Mesothelial cell of epicardium (in vitro differentiated cells): ENCODE measurements at places on chromosomes 7 and 10.
A peak's percentile ranks its signal among the peaks of the same experiment; 100 is the strongest.

- H3K27ac ChIP-seq: no peak overlapping the region
- no peaks in the 10 kb centered on the region for H3K27me3 ChIP-seq
- no peaks in the 10 kb centered on the region for H3K36me3 ChIP-seq
- H3K4me3 ChIP-seq: no peak overlapping the region
- peaks cover 8% of the 10 kb centered on the region for H3K4me1 ChIP-seq
- DNase-seq: no peak
Observed at GRCh38 chr7:121558288-121558687, 162.2 kb upstream of the FAM3C start.

DNA sequence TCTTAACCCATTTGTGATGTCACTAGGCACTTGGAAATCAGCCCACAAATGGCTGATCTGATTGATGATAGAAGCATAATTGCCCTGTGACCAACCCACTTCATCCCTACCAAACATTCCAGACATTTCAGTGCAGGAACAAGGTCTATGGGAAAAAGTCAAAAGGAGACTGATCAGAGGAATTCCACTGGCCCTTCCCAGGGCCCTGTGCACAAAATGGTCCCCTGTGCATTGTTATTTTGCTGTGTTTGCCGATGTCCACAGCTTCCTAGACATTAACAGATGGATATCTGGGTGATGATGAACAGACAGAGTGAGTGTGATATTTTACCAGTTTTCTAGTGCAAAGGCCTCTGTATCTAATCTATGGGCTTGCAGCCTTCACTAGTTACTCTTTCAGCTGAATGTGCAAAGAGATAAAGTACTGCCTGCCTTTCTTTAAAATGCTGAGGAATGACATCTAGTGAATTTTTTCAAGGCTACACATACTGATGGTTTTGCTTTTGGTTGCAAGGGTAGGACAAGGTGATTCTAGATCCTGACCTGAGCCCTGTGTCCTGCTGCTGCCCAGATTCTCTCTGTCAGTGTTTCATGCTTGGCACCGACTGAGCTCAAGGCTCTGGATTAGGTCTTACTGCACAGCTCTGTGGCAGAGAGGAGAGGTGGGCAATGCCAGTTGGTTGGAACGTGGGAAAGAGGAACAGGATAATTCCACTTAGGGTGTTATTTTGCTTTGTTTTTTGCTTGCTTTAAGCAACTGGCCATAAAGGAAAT is 55.4 kb downstream of the CALD1 start:
- no peak for DNase-seq
- H3K4me3 ChIP-seq: no peak overlapping the region
- H3K27ac ChIP-seq: peak overlapping the region; percentile 90
- H3K27me3 ChIP-seq: no peaks in the 10 kb centered on the region
- H3K36me3 ChIP-seq: peaks cover 6% of the 10 kb centered on the region
- peaks cover 22% of the 10 kb centered on the region for H3K4me1 ChIP-seq

GRCh38 chr7:44887293-44887692 is 2.0 kb upstream of the PURB start:
- no peak overlapping the region for H3K27ac ChIP-seq
- no peak overlapping the region for H3K4me3 ChIP-seq
- H3K27me3 ChIP-seq: peaks cover 2% of the 10 kb centered on the region
- H3K36me3 ChIP-seq: peaks cover 3% of the 10 kb centered on the region

- H3K27me3 ChIP-seq: no peaks in the 10 kb centered on the region
- H3K36me3 ChIP-seq: peaks cover 6% of the 10 kb centered on the region
- H3K27ac ChIP-seq: no peak overlapping the region
- no peak overlapping the region for H3K4me3 ChIP-seq
- H3K4me1 ChIP-seq: peaks cover 6% of the 10 kb centered on the region
Observed at GRCh38 chr7:26525398-26526264, 234.0 kb downstream of the SNX10 start.

- H3K27ac ChIP-seq: peak overlapping the region; percentile 81
- no peak for DNase-seq
- no peaks in the 10 kb centered on the region for H3K36me3 ChIP-seq
- no peaks in the 10 kb centered on the region for H3K27me3 ChIP-seq
- H3K4me3 ChIP-seq: no peak overlapping the region
Observed at GRCh38 chr7:36208997-36209813, 56.2 kb downstream of the EEPD1 start.

DNA sequence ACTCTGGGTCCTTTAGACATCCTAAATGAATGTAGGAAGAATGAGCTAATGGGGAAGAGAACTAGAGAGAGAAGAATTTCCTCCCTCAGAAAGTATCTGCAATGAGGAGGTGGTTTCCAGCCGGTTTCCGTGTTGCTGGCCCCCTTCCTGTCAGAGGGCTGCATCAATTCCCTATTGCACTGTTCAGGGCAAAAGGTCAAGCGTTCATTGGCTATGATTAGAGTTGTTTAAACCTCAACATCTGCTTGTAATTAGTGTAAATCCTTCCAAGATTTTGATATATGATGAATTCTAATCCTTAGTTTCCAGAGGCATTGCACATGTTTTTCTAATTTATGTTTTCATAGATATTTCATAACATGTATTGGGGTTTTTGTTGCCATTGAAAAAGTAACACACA is 107.3 kb upstream of the SGCE start:
- peaks cover 6% of the 10 kb centered on the region for H3K36me3 ChIP-seq
- H3K4me3 ChIP-seq: no peak overlapping the region
- peak overlapping the region; percentile 86 for H3K27ac ChIP-seq
- DNase-seq: no peak

GRCh38 chr10:77158666-77159065 is 478.9 kb downstream of the KCNMA1 start:
- no peaks in the 10 kb centered on the region for H3K36me3 ChIP-seq
- no peak overlapping the region for H3K27ac ChIP-seq
- H3K4me1 ChIP-seq: peaks cover 57% of the 10 kb centered on the region

DNA sequence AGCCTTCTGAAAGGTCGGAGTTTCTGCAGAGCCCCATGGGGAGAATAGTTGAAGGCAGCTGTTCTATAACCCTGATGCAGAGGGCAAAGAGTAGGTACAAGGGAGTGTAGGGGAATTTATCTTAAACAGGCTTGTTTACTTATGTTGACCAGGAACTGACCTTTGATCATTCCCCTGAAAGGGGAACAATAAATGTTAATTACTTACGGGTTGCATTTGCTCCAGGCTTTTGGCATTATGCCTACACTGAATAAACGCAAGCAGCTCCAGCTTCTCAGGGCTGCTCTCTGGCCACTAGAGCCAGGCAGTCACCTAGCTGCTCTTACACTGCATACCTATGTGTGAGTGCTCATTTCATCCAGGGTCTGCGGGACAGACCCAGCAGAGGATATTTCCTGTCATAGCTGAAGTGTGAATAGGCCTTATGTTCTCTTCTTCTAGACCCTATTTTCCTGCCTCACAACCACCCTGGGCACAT is 26.9 kb upstream of the ABCA13 start:
- no peak overlapping the region for H3K27ac ChIP-seq
- peaks cover 7% of the 10 kb centered on the region for H3K36me3 ChIP-seq
- H3K4me1 ChIP-seq: peaks cover 31% of the 10 kb centered on the region
- no peaks in the 10 kb centered on the region for H3K27me3 ChIP-seq
- H3K4me3 ChIP-seq: no peak overlapping the region
- DNase-seq: no peak

- H3K36me3 ChIP-seq: no peaks in the 10 kb centered on the region
- peaks cover 9% of the 10 kb centered on the region for H3K4me1 ChIP-seq
- no peak overlapping the region for H3K27ac ChIP-seq
- H3K4me3 ChIP-seq: no peak overlapping the region
Observed at GRCh38 chr7:114931656-114932011, 9.7 kb downstream of the MDFIC start.

GRCh38 chr7:78906735-78907134 is 546.7 kb downstream of the MAGI2 start:
- peaks cover 38% of the 10 kb centered on the region for H3K4me1 ChIP-seq
- peaks cover 3% of the 10 kb centered on the region for H3K36me3 ChIP-seq
- DNase-seq: no peak

GRCh38 chr10:50407076-50407801 is 155.9 kb upstream of the ASAH2 start:
- H3K27me3 ChIP-seq: no peaks in the 10 kb centered on the region
- no peak for DNase-seq
- no peak overlapping the region for H3K27ac ChIP-seq

DNA sequence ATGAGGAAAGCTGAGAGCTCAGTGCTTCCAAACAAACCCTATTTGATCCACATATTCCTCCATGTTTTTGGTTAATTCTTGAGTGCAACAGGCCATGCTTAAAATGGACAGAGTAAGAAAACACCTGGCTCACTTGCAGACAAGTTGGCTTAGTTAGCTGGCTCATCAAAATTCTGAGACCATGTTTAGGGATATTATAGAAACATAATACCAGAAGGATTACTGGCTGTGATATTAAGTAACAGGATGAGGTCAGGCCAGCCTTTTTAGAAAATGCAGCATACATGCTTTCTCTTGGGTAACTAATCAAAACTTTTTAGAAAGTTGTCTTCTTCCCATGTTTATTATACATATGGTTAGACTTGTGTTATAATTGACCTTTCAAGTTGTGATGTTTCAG is 867.2 kb upstream of the LRRTM3 start:
- DNase-seq: no peak
- no peaks in the 10 kb centered on the region for H3K4me1 ChIP-seq
- H3K4me3 ChIP-seq: no peak overlapping the region

DNA sequence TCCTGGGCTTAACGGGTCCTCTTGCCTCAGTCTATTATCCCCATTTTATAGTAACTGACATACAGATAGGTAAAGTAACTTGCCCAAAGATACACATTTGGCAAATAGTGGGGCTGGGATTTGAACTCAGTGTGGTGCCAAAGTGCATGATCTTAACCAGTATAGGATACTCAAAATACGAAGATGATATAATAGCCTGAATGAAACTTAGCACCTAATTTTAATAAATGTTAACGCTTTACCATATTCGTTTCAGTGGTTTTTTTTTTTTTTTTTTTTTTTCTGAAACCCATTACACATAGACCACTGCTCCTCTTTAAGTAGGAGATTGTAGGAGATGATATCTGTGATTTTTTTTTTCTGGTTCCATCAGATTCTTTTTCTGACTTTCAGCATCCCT is 21.4 kb downstream of the ACTR3B start:
- no peaks in the 10 kb centered on the region for H3K36me3 ChIP-seq
- H3K27me3 ChIP-seq: no peaks in the 10 kb centered on the region
- H3K4me3 ChIP-seq: no peak overlapping the region
- peaks cover 7% of the 10 kb centered on the region for H3K4me1 ChIP-seq
- no peak overlapping the region for H3K27ac ChIP-seq

GRCh38 chr10:71782917-71783490 is 9.7 kb upstream of the VSIR start:
- no peak overlapping the region for H3K27ac ChIP-seq
- H3K4me1 ChIP-seq: peaks cover 7% of the 10 kb centered on the region
- peaks cover 13% of the 10 kb centered on the region for H3K27me3 ChIP-seq
- no peak overlapping the region for H3K4me3 ChIP-seq
- no peaks in the 10 kb centered on the region for H3K36me3 ChIP-seq

DNA sequence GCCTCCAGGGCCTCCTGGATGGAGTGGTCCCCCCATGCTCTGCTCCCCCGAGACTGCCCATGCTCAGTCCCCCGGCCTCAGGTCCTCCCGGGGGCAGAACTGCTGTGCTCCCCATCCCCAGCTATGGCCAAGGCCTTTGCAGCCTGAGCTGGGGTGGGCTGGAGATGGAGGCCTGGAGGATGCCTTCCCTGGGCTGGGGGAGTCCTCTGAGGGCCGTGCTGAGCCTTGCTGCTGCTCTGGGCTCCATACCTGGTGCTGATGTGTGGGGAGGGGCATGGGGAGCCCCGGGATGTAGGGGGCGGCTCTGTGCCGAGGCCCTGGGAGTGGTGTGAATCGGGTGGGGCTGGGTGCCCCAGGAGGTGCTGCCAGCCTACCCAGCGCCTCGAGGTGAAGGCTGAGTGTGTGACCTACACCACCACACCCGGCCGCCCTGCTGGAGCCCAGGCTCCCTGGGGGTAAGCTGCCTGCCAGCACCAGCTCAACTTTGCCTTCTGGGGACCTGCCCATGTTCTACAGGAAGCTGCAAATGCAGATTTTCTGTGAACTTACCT is 109.5 kb downstream of the UNCX start:
- H3K4me1 ChIP-seq: no peaks in the 10 kb centered on the region
- H3K4me3 ChIP-seq: no peak overlapping the region
- H3K27me3 ChIP-seq: peaks cover 37% of the 10 kb centered on the region
- H3K36me3 ChIP-seq: no peaks in the 10 kb centered on the region
- no peak for DNase-seq

DNA sequence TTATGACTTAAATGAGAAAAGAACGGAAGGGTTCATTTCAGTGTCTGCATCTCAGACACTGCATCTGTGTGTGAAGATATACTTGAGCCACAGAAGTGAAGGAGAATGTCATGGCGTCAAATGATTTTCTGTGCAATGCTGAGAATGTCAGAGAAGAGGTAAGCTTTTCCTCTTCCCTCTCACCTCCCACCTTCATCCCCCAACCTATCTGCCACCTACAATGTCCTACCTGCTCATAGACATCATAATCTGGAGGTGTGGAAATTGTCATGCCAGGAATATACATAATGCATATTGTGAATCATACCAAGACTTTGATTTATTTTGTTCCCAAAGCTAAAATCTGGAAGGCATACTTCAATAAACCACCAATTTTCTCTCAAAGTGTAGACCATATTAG is 53.7 kb downstream of the CTTNBP2 start:
- H3K4me1 ChIP-seq: no peaks in the 10 kb centered on the region
- no peak for DNase-seq
- H3K27me3 ChIP-seq: no peaks in the 10 kb centered on the region
- H3K27ac ChIP-seq: no peak overlapping the region

DNA sequence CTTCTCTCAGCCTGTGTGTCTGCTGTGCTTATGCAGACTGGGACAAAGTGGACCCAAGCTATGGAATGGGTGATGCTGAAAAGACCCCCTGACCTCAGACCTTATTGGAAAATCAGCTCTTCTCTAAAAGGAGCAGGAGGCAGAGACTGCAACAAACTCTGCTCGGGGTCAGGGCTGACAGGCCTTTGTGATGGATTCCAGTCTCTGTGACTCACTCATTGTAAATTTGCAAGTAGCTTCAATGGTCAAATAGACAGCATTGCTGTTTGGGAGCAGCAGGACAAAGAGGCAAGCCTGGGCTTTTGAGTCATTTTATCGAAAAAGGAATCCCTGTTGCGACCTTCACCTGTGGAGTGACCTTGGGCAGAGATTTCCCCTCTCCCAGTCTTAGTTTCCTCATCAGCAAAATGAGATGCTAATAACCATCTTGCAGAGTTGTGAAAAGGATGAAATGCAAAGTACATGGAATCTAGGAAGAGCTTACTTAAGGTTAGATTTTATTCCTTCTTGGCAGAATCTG is 26.1 kb upstream of the GPR26 start:
- H3K27ac ChIP-seq: no peak overlapping the region
- H3K4me1 ChIP-seq: no peaks in the 10 kb centered on the region
- H3K27me3 ChIP-seq: peaks cover 5% of the 10 kb centered on the region
- no peak overlapping the region for H3K4me3 ChIP-seq
